ENCODE measurements at places on chromosomes 5 and 9.

GRCh38 chr9:2215921-2216441 is 200.8 kb downstream of the SMARCA2 start:
- H3K4me3 ChIP-seq = no peak overlapping the region
- no peaks in the 10 kb centered on the region for H3K4me1 ChIP-seq
- no peaks in the 10 kb centered on the region for H3K36me3 ChIP-seq
- no peak for DNase-seq
- no peaks in the 10 kb centered on the region for H3K27me3 ChIP-seq

GRCh38 chr5:148208226-148208625 is 5.4 kb downstream of the SPINK6 start:
- no peak for DNase-seq
- H3K27ac ChIP-seq = no peak overlapping the region
- H3K4me1 ChIP-seq = no peaks in the 10 kb centered on the region
- no peak overlapping the region for H3K4me3 ChIP-seq
- H3K27me3 ChIP-seq = no peaks in the 10 kb centered on the region

- H3K4me3 ChIP-seq = no peak overlapping the region
- H3K4me1 ChIP-seq = peaks cover 7% of the 10 kb centered on the region
- no peak overlapping the region for H3K27ac ChIP-seq
- DNase-seq = no peak
- no peaks in the 10 kb centered on the region for H3K36me3 ChIP-seq
Observed at GRCh38 chr5:133825631-133826289, 142.7 kb downstream of the C5orf15 start.

DNA sequence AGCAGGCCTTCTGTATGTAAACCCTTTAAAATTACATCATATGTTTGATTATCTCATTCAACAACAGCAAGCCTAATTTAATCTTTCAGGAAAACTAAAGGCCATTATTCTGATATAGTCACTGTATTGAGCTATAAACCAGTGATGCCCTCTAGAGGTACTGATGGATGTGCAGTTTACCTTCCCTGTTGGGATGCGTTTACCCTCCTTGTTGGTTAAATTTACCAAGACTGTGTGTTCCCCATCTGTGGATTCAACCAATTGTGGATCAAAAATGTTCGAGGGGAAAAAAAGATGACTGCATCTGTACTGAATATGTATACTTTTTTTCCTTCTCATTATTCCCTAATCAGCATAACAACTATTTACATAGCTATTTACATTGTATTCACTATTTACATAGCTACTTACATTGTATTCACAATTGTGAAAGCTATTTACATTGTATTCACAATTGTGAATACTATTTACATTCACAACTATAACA is 3.7 kb upstream of the BAAT start:
- H3K27me3 ChIP-seq = no peaks in the 10 kb centered on the region
- no peak overlapping the region for H3K4me3 ChIP-seq
- H3K4me1 ChIP-seq = no peaks in the 10 kb centered on the region
